ENCODE measurements at places on chromosomes 16 and 17.

DNA sequence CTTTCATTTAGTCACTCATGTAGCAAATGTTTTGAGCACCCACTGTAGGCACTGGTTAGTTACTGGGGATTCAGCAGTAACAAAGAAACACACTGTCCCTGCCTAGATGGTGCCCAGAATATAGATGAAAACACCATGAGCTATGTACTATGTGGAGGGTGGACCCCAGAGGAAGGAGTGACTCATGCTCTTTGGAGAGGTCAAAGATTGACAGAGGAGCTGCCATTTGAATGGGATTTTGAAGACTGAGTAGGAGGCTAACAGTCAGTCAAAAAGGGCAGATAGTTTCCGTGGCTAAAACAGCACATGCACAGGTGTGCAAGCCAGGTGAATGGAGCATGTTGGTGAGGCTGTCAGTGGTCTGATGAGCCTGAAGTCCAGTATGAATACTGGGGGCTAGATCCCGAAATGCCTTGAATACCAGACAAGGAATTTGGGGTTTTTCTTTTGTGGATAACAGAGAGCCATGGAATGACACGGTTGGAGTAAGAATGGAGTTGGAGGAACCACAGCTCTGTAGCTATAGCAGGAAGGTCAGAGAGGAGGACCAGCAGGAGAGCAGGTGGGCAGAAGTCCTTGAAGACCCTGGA is 6.1 kb downstream of the IL21R start:
- DNase-seq, result no peak

GRCh38 chr17:53971361-53971760 is 148.6 kb downstream of the KIF2B start:
- DNase-seq, result no peak

DNA sequence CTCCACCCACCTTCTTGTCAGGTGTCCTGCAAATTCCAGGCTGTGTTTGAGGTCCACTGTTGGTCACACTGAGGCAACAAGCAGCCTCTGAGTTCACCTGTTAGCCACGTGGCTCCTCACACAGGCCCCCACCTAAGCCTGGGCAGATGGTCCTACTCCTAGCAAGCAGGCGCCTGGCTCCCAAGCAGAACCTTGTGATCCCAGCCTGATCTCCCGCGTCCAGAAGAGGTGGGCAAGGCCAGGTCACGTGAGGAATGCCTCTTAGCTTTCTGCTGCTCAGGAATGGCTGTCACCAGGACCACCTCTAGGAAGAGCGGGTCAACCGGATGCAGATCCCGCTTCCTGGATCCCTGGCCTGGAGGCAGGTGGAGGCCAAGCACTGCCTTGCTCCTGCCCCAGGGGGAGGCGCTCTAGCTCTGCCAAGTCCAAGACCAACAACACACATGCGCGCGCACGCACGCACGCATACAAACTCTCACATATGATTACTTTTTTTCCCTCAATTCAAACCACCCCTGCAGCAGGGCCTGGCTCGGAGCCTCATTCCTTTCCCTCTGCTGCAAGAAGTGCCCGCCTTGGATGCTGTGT is 9.5 kb downstream of the CYB561 start:
- DNase-seq, result no peak

- DNase-seq, result peak; percentile 45
These were observed 143.8 kb downstream of the AXIN2 start for GRCh38 chr17:65417406-65418221.

DNA sequence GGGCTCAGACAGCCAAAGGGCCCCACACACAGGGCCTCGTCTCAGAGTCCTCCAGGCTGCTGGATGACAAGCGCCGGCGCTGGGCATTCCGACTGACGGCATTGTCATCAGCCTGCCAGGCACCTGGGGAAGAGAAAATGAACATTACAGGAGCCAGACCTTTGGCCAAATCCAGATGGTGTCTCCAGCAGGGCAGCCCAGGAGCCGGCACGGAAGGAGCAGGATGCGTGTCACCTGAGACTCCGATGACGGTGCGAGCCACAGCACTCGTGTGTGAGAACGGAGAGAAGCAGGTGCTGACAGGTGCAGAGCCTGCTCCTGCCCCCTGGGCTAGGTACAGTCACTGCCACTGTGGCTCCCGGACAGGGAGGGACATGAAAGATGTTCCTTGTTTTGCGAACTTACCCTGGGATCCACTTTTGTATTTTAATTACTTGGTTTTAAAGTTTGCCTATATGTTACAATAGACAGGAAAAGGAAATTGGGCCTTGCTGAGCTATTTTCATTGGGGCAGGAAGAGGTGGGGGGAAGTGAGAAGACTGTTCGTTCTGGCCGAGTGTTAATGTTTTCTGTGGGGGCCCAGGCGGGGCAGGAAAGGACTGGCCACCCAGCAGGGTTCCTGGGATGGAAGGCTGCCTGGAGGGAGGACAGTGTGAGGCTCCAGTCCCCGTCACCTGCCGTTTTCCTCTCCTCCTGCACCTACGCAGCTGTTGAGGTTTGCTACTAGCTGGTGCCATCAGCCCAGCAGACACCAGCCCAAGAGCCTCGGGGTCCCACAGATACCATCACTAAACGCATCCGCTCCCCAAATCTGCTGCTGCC is 4.4 kb upstream of the FOXJ1 start:
- no peak for DNase-seq

DNA sequence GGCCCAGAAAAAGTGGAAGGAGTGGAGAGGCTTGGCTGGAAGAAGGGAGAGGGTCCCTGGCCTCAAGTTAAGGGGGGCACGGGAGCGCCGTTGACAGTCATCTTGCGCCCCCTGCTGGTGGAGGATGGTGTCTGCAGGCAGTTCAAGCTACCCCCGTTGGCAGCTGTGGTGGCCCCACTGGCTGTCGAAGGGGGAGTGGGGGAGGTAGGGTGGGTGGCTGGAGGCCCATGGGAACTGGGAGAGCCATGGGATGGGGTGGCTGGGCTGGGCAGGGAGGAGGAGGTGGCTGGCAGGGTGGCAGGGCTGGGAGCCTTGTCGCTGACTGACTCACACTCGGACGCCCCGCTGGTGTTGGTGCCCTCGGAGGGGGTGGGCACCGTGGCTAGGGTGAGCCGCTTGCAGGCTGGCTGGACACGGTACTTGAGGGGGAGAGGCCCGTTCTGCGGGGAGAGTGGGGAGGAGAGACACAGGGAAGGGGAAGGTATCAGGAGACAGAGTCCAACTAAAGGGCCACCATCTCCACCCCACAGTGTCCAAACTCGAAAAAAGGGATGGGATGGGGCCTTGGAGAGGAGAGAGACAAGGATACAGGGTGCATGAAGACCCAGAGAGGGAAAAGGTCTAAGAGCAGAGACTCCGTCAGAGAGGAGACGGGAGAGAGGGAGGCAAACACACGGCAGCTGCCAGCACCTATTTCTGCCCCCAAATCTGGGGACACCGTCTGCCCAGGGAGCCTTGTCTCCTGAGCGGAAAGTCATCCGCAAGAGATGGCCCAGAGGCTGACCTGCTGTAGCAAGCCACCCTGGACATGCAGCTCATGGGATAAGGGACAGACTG is 5.2 kb downstream of the CISD3 start:
- peak; percentile 82 for DNase-seq

DNA sequence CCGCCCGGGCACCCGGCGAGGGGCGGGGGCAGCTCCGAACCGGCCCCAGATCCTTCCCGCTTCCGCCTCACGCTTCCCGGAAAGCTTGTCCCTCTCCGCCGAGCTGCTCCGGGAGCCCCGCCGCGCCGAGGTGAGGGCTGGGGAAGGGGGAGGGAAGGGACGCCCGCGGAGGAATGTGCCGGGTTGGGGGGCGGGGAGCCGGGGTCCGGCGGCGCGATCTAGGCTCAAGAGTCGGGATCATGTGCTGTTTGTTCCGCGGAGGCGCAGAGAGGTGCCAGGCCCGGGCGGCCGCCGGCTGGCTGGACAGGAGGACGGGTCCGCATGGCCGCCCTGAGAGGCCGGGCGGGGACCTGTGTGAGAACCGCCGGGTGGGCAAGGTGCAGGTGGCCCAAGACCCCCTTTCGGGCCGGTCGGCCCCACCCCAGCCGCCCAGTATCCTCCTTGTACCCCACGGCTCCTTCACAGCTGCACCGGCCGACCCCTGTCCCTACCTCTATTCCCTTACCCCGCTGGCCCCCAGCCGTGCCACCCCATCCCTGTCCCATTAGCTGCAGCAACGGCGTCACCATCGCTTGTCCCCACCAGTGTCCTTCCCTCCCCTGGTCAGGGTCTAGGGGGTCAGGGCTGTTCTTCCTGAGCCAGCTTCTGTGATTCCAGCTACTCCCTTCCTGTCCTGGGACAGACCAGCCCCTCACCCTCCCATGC is 429 bp downstream of the KIF1C start:
- no peak for DNase-seq

DNA sequence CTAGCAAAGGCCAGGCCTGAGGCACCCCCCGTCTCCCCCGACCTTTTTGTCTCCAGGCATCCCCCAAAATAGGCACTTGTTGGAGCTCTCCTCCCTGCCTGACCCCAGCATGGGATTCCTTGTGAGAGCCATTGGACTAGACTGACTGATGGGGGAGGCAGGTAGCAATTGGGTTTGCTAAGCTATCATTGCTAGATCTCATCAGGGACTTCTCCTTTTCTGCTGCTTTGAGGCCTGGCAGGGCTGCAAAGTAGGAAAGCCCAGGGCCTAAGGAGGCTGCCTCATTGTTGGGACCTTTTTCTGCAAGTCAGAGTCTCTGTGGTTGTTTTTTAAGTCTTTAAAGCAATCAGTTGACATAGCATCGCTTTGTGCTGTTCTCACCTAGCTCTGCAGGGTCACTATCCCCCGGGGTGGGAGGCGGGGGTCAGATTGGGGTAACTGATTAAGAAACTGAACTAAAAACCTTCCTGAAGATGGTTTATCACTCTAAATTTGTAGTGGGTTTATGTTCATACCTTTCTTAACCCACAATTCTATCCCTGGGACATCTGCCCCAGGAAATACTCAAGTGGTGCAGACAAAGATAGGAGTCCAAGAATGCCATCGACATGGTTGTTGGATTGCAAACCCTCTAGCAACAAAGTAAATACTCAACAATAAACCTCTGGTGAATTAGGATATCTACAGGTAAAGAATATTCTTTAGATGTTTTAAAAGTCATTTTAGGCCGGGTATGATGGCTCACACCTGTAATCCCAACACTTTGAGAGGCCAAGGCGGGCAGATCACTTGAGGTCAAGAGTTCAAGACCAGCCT is 28.0 kb downstream of the LLGL2 start:
- DNase-seq, result no peak

- DNase-seq, result no peak
These were observed 17.4 kb upstream of the ZC3H18 start for GRCh38 chr16:88552815-88553214.

DNA sequence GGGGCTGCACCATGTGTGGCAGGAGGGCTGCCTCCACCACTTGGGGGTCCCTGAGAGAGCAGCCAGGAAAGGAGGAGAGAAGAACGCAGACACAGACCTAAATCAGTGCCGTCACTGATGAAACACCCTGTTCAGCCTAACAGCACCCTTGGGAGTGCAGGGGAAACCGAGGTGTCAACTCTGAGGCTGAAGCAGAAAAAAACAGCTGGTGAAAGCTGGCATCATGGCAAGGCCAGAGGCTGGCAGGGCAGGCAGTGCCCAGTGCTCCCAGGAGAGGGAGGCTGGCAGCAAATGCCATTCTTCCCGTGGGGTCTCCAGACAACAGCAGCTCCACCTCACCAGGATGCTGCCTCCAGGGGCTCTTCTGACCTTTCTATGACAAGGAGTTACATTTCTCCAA is 23.1 kb downstream of the SPHK1 start:
- no peak for DNase-seq
